ENCODE measurements at places on chromosomes 16 and 17. TPM values are rescaled to one million over a fixed set of nuclear protein-coding genes. Genes with fewer than 3 reads are reported as not detected.

GRCh38 chr17:78114831-78115723 lies 13.5 kb downstream of the TMC6 start:
- H3K4me1 ChIP-seq, result peaks cover 8% of the 10 kb centered on the region
- H3K27me3 ChIP-seq, result no peaks in the 10 kb centered on the region
- H3K27ac ChIP-seq, result no peak overlapping the region
- no peak for DNase-seq

CIBAR2 gene
- 3.0 TPM for polyA plus RNA-seq

PITPNM3 gene
- 1.1 TPM for polyA plus RNA-seq

DPEP3 gene
- polyA plus RNA-seq, result 0.27 TPM

ARMC5 gene
- 13.2 TPM for polyA plus RNA-seq

GRCh38 chr17:41672153-41672552 lies 16.5 kb upstream of the EIF1 start:
- no peak overlapping the region for H3K27ac ChIP-seq
- DNase-seq, result no peak
- H3K4me3 ChIP-seq, result no peak overlapping the region
- no peaks in the 10 kb centered on the region for H3K27me3 ChIP-seq
- no peaks in the 10 kb centered on the region for H3K36me3 ChIP-seq

NOTUM gene
- not detected for polyA plus RNA-seq

GRB7 gene
- 10.9 TPM for polyA plus RNA-seq

GRCh38 chr16:85120006-85120340 lies 7.7 kb upstream of the CIBAR2 start:
- H3K4me1 ChIP-seq, result no peaks in the 10 kb centered on the region
- H3K36me3 ChIP-seq, result no peaks in the 10 kb centered on the region
- H3K4me3 ChIP-seq, result no peak overlapping the region
- H3K27me3 ChIP-seq, result no peaks in the 10 kb centered on the region

DNA sequence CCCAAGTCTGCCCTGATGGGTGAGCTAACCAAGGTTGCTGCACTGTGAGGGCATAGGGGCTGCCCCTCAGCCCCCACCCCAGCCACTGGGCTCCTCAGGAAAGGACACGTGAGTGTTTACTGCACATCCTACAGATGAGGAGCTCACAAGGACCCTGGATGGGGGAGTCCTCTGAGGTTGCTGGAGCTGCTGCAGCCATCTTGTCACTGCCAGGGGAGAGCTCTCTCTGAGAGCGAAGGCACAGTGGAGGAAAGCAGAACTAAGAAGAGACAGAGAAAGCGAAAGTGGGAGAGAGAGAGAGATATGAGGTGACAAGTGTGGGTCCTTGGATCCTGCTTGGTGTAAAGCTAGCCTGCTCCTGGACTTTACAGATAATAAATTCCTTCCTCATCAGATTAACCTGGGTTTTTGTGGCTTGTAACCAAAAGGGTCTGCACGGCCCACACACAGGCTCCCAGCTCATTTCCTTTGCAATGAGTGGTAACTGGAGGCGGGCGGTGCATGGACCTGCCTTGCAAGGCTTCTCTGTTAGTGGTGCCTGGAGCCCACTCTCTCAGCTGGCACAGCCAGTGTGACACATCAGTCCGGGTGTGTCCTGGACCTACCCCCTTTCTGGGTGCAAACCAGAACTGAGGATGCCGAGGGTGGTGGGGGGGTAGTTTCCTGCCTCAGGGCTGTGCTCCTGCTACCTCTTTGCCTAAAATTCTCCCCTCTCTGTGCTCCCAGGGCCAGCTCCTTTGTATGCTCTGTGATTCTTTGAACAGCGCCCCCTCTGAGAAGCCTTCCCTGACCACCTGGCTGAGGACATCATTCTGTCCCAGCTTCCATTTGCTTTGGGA lies 14.2 kb downstream of the SNX20 start:
- H3K4me1 ChIP-seq, result no peaks in the 10 kb centered on the region
- no peaks in the 10 kb centered on the region for H3K36me3 ChIP-seq
- H3K4me3 ChIP-seq, result no peak overlapping the region
- H3K27ac ChIP-seq, result peak overlapping the region; percentile 53
